ENCODE measurements at places on chromosomes 13 and 19.

GRCh38 chr19:3515891-3516422 is 9.8 kb downstream of the FZR1 start:
- no peak for DNase-seq

DNA sequence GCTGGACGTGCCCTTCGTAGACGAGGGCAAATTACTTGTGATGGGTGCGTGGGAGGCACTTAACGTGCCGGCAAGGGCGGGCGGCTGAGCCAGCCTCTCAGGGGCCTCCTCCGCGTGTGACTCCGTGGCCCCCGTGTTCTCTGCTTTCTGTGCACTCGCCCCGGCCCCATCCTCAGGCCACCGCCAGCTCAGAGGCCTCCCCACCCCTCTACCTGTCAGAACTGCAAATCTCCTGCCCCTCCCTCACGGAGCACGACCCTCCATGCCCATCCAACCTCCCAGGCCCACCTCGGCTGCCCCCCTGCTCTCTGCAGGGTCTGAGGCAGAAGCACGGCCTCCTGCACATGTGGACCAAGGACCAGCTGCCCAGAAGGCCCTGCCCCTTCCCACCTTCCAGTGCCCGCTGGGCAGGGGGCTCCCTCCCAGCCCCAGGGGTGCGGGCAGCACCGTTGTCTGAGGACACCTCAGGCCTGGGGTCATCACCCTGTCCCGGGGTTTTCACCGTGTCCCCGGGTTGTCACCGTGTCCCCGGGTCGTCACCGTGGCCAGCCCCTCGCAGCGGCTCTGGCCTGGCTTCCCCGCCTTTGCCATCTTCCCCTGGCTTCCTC is 44.5 kb downstream of the TMEM255B start:
- no peak for DNase-seq

GRCh38 chr13:74032325-74032724 is 101.9 kb downstream of the KLF12 start:
- no peak for DNase-seq

GRCh38 chr13:49683489-49683888 is 7.8 kb downstream of the EBPL start:
- DNase-seq, result no peak
